ENCODE measurements at places on chromosomes 1 and 21. TPM values are rescaled to one million over a fixed set of nuclear protein-coding genes. Genes with fewer than 3 reads are reported as not detected.

- no peaks in the 10 kb centered on the region for H3K4me1 ChIP-seq
- no peak overlapping the region for H3K27ac ChIP-seq
- DNase-seq = no peak
- H3K36me3 ChIP-seq = no peaks in the 10 kb centered on the region
Observed at GRCh38 chr1:115793162-115793561, 24.6 kb upstream of the CASQ2 start.

DNA sequence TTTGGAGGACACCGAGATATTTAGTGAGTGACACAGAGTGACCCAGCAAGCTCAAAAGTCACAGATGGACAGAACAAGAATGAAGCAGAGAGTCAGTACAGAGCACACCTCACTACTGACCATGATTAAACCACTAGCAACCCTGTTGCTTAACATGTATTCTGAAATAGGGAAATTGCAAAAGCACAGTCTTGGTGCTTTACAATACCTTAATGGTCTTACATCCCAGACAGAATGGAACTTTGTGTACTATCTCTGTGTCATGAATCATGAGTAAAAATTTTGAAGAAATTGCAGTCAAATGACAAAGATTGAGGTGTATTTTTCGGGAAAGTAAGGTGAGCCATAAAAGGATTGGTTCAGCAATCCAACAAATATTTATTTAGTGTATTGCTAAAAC, 2.7 kb upstream of the SAMSN1 start:
- no peak overlapping the region for H3K27ac ChIP-seq
- H3K36me3 ChIP-seq = no peaks in the 10 kb centered on the region
- no peak overlapping the region for H3K4me3 ChIP-seq
- no peak for DNase-seq
- H3K4me1 ChIP-seq = no peaks in the 10 kb centered on the region
- no peaks in the 10 kb centered on the region for H3K27me3 ChIP-seq

GRCh38 chr1:40161125-40161887, at the start of gene RLF:
RLF (plus strand) TSS chr1:40161387; CDS start chr1:40161400, 13 bp downstream.
- no peaks in the 10 kb centered on the region for H3K4me1 ChIP-seq
- peak; percentile 93 for DNase-seq
- peak within 1 kb of the TSS; percentile 96 for H3K4me3 ChIP-seq
- H3K27me3 ChIP-seq = no peaks in the 10 kb centered on the region
- peak within 1 kb of the TSS; percentile 97 for H3K27ac ChIP-seq

DNA sequence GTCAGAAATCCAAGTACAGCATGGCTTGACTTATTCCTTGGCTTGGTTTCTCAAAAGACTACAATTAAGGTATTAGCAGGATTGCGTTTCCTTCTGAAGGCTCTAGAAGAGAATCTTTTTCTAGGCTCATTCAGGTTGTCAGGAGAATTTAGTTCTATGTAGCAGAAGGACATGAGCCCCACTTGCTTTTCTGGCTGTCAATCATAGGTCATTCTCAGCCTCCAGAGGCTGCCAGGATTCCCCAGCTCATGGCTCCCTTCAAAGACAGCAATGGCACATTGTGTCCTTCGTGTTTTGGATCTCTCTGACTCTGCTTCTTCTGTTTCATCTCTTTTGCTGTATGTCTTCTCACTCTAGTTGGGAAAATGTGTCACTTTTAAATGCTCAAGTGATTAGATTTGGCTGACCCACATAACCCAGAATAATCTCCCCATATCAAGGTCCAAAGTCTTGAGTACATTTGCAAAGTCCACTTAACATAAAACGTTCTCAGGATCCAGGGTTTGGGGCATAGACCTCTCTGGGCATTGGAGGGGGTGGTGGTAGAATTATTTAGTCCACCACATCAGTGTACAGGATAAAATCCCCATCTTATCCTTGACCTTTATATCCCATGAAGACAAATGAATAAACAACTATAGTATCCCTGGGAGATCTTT, 126.7 kb upstream of the BCL9 start:
- no peak overlapping the region for H3K4me3 ChIP-seq
- peaks cover 3% of the 10 kb centered on the region for H3K27me3 ChIP-seq
- no peak for DNase-seq

DNA sequence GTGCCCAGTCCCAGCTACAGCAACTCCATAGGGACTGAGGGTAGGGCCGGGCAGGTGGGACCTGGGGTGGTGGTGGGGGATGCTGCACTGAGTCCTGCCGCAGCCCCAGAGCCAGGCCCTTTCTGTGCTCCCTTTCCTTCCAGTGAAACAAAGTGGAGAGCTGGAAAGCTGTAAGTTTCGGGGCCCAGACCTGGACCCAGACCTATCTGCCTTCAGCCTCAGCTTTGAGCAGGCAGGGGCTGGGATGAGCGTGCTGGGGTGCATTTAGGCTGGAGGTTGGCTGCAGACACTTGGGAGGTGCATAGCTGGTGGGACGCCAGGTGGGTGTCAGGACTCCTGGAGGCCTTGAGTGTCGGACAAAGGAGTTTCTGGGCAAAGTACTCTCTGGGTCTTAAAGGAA, 92.7 kb upstream of the C1orf174 start:
- H3K27me3 ChIP-seq = no peaks in the 10 kb centered on the region
- DNase-seq = no peak
- no peak overlapping the region for H3K27ac ChIP-seq

GRCh38 chr1:25819491-25820246, at the start of gene MTFR1L:
MTFR1L (plus strand) TSS chr1:25819954; CDS start chr1:25823105, 3,151 bp downstream.
- H3K27me3 ChIP-seq = no peaks in the 10 kb centered on the region
- H3K4me1 ChIP-seq = peaks cover 22% of the 10 kb centered on the region
- no peaks in the 10 kb centered on the region for H3K36me3 ChIP-seq

DNA sequence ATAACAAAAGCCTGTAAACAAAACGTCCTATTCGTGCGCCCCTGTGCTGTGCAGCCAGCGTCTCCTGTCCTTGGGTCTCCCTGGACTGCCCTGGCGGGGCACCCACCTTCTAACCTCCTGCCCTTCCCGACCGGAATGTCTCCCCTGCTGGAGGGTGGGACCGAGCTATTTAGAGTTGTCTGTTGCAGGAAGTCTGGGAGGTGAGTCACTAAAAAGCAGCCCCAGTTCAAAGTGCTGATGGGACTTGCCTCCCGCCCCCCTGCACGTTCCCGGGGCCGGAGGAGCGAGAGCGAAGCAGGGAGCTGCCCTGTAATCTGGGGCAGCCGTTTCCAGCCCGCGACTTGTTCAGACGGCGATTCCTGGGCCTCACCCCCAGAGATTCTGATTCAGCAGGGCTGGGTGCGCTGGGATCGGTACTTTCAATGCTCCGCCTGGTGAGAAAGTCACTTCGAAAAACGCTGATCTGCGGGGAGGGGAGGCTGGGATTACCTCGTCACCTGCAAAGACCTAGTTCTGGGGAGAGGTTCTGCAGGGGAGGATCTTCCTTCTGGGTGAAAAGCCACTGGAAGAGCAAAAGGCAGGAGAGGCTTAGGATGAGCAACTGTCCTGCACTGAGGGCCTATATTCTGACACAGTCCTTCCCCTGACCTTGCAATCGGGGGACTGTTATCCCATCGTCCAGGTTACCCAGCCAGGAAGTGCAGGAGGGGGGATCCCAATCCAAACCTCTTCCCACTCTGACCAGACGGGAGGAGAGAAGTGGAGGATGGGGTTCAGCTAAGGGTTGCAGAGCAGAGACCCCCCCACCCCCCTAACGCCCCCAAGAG, 1.2 kb upstream of the DHRS3 start:
- DNase-seq = no peak
- no peaks in the 10 kb centered on the region for H3K36me3 ChIP-seq
- H3K27ac ChIP-seq = peak overlapping the region; percentile 94
- no peaks in the 10 kb centered on the region for H3K27me3 ChIP-seq
- peaks cover 33% of the 10 kb centered on the region for H3K4me1 ChIP-seq

DNA sequence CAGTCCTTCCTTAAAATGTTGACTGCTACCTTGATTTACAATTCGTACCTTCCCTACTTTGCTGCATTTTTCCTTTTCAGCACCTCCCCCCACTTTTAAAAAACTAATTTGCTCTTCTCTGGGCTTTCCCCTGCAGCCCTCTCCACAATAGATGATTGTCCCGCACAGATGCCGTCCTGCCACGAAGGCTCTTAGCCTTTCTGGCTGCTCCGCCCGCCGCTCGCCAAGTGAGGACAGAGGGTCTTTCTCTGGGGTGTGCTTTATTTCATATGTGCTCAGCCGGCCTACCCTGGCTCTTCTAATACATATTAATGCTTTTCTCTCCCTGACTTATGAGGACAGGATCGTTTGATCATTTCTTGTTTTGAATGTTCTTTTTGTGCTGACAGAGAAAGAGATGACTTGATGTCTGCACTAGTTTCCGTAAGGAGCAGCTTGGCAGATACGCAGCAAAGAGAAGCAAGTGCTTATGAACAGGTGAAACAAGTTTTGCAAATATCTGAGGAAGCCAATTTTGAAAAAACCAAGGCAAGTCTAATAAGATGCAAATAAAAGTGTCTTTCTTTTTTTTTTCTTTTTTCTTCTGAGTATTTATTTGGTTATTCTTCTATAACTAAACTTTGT, 60.6 kb downstream of the SDCCAG8 start:
- no peaks in the 10 kb centered on the region for H3K4me1 ChIP-seq
- no peak overlapping the region for H3K27ac ChIP-seq
- no peak overlapping the region for H3K4me3 ChIP-seq
- no peaks in the 10 kb centered on the region for H3K36me3 ChIP-seq

Gene TRIM67
- total RNA-seq = not detected

Gene WNT3A
- total RNA-seq = 0.29 TPM

Gene DPH5
- 19.2 TPM for total RNA-seq

Gene ADCY10
- total RNA-seq = under 0.01 TPM

Gene BLACAT1
- total RNA-seq = 1.5 TPM

Gene NCF2
- total RNA-seq = 4.6 TPM

Gene ELF3
- total RNA-seq = 367 TPM

Gene GNPAT
- total RNA-seq = 40.8 TPM

Gene PLEKHG5
- total RNA-seq = 7.0 TPM

Gene LENEP
- not detected for total RNA-seq

All from breast epithelium (tissue), 4 donors.